ENCODE measurements at places on chromosomes 1 and 21.

- DNase-seq = no peak
These were observed 472.6 kb upstream of the RGS18 start for GRCh38 chr1:191685669-191686068.

DNA sequence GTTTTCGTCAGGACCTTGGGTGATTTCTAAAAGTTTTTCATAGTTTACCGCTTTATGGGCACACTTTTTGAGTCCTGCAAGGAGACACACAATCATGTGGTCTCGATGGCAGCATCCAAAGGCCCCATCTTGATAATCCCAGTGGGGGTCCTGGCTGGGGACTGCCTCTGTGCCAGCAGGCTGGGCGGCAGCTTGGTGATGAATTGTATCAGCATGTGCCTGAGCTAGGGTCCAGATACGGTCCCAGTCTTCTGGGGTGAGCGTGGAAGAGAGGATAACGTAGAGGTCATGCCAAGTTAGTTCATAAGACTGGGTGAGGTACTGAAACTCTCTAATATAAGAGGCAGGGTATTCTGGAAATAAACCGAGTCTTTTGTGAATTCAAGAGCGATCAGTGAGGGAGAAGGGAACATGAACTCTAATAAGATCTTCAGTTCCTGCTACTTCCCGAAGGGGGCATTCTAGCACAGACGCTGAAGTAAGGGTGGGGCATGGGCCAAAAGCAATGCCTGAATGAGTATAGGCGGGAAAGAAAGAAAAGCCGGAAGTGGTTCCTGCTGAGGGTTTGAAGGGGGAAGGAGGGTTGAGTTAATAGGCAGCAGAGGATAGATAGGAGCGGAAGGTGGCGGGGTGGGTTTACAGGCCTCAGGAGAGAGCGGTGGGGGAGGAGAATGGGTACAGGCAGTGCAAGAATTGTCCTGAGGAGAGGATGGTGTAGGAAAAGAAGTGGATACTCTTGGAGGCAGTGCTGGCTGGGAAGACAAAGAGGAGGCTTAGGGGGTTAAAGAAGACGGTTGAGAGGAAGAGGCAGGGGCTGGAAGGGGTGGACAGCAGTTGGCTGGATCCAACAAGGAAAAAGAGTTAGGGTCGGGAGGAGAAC, 1.6 kb downstream of the ERVH48-1 start:
- DNase-seq = peak; percentile 24

DNA sequence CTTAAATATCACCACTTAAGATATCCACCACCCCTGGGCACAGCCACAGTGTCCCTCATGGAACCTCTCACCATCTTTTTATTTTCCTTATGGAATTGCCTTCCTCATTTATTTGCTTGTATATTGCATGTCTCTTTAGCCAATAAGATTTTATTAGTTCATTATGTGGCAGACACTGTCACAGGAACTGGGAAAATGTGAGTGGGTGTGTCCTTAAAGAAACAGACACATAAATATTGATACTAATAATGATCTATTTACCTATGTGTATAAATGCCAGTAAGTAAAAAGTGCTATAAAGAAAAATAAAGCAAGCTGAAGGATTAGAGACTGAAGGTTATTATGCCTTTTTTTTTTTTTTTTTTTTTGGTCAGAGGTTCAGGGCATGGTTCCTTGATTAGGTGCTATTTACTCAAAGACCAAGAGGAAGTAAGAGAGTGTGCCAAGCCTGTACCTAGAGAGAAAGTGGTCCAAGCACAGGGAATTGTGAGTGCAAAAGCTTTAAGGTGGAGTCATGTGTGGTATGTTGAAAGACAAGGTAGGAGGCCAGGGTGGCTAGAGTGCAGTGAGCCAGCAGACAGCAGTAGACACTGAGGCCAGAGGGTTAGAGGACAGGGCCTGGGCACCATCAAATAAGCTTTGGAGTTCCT, 589.0 kb downstream of the USP25 start:
- DNase-seq = no peak

DNA sequence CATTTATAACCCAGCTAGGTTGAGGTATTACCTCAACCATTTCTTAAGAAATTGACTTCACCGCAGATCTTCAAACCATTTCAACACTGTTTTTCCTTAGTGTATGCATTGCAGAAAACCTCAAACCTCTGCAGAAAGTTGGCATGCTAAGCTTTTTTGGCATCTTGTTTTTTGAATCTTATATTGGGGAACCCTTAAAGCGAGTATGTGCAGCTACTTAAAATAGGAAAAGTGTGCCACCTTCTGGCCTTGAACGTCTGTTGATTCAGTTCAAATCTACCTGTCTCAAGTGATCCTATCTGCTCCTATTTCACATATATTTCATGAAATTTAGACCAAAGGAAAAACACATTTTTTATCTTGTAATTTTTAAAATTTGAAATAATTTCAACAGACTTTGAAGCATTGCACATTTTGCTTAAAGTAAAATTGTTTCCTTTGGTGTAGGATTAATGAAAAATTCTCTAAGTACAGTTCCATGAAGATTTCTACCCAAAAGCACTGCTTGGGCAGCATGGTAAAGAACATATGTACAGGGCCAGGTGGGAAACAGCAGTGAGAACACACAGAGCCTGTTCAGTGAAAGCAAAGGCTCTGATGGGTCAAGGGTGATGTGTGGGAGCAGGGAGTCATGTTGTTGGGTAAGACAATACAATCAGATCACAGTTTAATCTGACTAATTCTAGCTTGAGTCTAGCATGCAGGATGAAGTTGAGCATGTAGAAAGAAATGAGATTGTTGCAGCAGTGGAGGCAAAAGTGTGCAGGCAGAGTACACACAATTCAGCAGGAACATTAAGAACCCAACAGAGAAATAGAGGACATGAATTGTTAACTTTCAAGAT, 17.2 kb downstream of the HENMT1 start:
- peak; percentile 20 for DNase-seq

DNA sequence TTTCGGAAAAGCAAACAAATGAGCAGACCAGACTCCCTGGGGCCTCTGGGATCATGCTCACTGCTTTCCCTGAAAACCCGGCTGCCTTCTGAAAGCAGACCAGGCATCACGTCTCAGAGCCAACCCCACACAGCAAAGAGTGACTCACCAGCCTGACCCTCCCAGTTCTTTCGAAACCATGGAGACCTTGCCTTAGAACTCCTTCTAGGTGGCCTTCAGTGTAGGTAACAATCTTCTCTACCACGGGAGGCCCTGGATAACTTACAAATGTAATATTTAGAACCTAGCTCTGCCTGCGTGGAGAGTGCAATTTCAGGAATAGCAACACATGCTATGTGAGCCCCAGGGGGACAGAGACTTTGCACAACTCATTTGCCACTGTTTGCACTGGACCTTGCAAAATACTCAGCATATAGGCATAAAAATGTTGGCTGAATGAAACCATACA, 105.2 kb downstream of the SUSD4 start:
- no peak for DNase-seq

DNA sequence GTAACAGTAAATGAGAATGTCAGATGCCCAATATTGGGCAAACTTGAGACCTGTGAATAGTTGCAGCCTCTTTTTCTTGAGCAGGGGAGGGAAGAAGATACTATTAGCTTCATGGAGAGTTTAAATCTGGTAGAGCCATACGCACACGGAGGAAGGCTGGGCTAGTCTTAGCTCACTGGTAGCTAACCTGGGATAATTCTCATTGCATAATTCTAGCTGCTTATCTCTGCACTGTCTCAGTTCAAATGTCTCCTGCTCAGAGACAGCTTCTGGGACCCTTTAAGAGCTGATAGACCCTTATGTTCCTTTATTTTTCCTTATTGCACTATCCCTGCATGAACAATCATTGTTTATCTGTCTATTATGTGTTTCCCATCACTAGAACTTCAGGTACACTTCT, 8.4 kb downstream of the C1orf87 start:
- no peak for DNase-seq

GRCh38 chr1:221965252-221965651, 223.4 kb upstream of the DUSP10 start:
- no peak for DNase-seq

DNA sequence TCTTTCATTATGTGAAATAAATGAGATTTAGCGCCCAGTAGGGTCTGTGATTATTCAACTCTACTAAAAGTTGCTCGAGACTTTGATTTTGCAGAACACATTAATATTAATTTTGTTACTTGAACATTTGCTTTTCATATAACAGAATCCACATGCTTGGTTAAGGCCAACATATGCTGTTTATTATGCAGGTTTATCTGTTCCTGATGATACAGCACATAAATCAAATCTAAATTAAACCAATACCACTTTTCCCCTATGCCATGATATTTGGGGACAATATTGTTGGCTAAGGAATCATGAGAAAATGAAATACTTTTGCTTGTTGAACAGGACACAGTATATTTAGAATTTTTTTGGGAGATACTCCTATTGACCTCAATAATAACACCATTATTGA, 291.1 kb downstream of the USP25 start:
- DNase-seq = no peak

DNA sequence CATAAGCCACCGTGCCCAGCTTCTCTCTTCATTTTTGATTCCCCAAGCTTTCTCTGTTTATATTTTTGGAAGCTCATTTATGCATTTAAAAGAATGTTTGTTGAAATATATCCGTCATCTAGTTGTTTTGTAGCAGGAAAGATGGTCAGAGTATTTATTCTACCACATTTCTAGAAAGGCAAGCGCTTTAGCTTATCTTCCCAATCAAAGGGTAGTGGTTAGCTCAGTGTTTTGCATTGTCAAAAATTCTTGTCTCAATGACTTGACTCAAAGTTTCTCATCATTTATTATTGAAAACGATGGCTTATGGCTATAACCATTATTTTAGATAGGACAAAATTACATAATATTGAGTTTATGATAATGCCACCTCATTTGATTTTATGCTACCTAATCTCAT, 116.1 kb upstream of the ZP4 start:
- DNase-seq = no peak

Measured in stimulated activated CD4-positive, alpha-beta T cell treated with anti-CD3 and anti-CD28 coated beads, TNF-alpha, amount 100 ng/mL, for 1 hour (primary cell).